RPMI7951 (cell line): ENCODE measurements at places on chromosomes 1 and 21. TPM values are rescaled to one million over a fixed set of nuclear protein-coding genes. Genes with fewer than 3 reads are reported as not detected.

DNA sequence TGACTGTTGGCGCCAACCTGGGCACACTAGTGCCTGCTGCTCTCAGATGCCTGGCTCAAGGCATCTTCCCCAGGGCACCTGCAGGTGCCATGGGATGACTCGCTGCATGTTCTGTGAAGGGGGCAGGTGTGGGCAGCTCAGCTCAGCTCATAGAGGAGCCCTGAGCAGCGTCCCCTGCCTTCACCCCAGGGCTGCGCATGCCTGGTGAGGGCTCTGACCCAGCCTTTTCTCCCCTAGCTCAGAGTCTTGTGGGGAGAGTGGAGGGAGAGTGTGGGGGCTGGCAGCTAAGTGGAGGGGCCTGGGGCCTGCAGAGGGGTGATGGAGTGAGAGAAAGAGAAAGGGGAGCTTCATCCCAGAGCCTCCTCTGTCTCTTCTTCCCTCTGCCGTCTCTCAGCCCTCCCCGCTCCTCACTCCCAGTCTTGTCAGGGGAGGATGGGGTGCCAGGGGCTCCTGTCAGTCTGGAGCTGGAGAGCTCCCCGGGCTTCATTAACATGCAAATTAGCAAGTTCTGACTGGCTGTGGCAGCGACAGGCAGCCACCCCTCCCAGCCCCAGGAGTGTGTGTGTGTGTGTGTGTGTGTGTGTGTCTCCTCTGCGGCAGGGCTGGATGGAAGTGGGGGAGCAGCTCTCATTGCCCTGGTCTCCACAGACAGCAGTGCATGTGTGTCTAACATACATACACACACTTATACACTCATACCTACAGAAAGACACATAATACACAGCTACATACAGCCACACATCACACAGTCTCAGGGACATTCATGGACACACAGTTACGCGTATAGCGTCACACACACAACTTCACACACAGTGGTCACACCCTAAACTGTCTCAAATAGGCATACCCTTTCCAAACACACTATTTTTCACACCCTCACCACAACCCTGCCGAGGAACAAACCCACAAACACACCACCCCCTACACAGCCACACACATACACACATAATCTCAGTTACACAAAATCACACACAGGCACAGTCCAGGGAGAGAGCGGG, 34.0 kb downstream of the FOXO6 start:
- no peak for DNase-seq

DNA sequence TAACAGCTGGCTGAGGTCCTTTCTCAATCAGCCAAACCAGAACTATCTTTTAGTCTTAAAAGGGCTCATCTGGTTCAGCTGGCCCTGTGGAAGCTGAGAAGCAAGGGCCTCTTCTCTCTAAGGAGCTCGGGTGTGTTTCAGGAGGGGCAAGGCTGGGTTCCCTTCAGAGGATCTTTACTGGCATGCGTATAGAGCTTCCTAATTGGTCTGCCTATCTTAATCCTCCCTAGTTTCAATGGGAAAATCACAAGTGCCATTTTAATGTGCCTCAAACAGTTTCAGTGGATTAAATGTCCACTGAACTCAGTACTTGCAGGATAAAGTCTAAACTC, 81.5 kb upstream of the LBR start:
- no peak for DNase-seq

GRCh38 chr1:186482661-186483255, 21.8 kb upstream of the PDC start:
- DNase-seq = peak; percentile 51

- DNase-seq = no peak
Measured at GRCh38 chr21:24118738-24119459, 1488.4 kb downstream of the MRPL39 start.

Gene HAO2
- total RNA-seq = not detected in 2 replicates

- no peak for DNase-seq
Measured at GRCh38 chr1:110515891-110516290, 3.1 kb downstream of the KCNA10 start.

Gene PPIAL4G
- total RNA-seq = not detected in 2 replicates

GRCh38 chr1:185813401-185813979, 79.3 kb downstream of the HMCN1 start:
- peak; percentile 57 for DNase-seq

Gene C1orf198
- total RNA-seq = 37.6 and 39.2 TPM in 2 replicates

- no peak for DNase-seq
Measured at GRCh38 chr1:205360891-205361290, 4.2 kb upstream of the KLHDC8A start.

Gene CTNNBIP1
- total RNA-seq = 30.6 and 37.0 TPM in 2 replicates

Gene MTF1
- total RNA-seq = 3.0 and 3.5 TPM in 2 replicates

Gene PGLYRP4
- total RNA-seq = not detected in 2 replicates

Gene DDR2
- total RNA-seq = 47.2 and 58.2 TPM in 2 replicates

Gene NPR1
- not detected in 2 replicates for total RNA-seq

DNA sequence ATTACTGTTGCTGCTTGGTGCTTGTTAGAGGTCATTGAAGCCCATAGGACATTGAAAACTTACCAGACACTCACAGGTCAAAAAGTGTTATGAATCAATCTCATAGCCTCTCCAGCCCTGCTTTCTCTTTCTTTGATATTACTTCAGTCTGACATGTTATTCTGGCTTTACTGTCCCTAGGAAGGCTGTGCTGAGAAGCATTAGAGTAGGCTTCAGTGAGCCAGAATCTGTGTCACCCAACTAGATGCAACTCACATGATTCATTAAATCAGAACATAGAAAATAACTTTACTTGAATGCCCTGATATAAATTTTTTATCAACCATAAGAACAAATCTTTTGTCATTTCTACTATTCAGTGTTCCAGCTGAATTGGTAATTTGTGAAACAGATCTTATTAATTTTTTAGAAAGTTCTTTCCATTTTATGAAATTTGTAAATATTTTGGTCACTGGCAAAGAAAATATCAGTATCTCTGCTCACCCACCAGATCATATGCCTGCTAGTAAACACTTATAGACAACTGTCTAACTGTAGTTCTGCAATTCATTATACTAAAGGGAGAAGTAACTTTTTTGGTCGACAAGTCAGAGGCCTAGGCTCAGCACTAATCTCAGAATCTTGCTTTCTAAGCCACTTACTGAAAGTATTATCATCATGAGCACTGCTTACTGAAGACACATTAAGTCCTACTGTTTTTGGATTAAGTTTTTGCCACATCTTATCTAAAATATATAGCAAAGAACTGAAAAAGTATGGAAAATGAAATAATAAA, 48.2 kb downstream of the RPAP2 start:
- DNase-seq = no peak

GRCh38 chr1:154553056-154554030, 5.1 kb downstream of the UBE2Q1 start:
- DNase-seq = no peak

Gene MYCBP
- total RNA-seq = 37.6 and 42.0 TPM in 2 replicates

Gene TCEA3
- 1.7 and 2.3 TPM in 2 replicates for total RNA-seq
